ENCODE measurements at places on chromosomes 6 and 20.

- no peak for DNase-seq
Observed at GRCh38 chr6:143629104-143630080, 48.4 kb upstream of the PHACTR2 start.

DNA sequence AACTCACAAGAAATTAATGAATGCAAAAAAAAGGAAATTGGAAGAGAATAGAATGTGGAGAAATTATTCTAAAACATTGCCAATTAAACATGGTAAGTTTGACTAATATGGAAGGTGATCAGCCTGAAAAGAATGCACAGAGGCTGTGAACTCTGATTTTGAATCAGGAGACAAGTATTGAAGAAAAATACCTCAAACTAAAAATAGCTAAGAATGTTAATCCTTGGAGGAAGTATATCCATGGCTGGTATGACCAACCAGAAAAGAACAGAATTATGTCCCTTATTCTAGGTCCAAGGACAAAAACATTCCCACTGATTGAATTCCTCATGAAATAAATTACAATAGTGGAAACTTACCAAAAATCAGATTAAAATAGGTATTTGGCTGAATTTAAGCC is 7.3 kb upstream of the RIMS1 start:
- DNase-seq, result no peak

DNA sequence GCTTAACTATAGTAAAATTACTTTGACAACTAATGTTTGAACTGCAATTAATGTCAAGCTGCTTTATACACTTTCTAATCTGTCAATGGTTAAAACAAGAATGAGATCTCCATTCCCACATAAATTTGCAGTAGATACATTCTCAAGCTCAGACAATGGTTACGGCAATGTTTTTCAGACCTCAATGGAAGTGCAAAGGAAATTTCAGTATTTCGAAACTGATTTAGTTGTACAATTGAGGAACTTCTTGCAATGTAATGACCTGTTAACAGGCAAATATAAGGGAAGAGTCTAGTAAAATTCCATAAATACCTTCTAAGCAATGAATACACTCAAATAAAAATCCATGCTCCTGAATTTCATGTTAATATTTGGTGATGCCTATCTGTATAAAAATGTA is 94.7 kb downstream of the ADTRP start:
- DNase-seq, result no peak

- DNase-seq, result no peak
Observed at GRCh38 chr6:105601541-105602236, 198.8 kb upstream of the PREP start.

DNA sequence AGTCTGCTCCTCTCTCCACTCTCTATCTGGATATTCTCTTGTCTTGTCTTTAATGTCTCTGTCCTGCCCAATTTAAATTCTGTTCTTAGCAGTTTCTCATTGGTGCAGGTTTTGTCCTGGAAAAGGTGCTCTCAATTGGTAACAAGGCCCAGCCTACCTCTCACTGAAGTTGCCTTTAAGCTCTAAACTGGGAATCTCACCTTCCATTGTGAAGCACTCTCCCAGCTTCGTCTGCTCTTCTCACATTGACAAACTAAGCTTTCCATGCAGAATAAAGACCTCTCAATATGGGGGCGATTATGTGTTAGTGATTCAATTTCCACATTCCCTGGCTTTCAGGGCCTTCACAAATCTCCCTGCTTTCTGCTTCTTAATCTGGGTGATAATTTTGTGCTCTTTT is 1712.2 kb downstream of the GRIK2 start:
- DNase-seq, result no peak

- peak; percentile 29 for DNase-seq
Observed at GRCh38 chr6:140208286-140208685, 833.8 kb upstream of the CITED2 start.

- no peak for DNase-seq
Observed at GRCh38 chr6:121780325-121781321, 345.2 kb downstream of the GJA1 start.

DNA sequence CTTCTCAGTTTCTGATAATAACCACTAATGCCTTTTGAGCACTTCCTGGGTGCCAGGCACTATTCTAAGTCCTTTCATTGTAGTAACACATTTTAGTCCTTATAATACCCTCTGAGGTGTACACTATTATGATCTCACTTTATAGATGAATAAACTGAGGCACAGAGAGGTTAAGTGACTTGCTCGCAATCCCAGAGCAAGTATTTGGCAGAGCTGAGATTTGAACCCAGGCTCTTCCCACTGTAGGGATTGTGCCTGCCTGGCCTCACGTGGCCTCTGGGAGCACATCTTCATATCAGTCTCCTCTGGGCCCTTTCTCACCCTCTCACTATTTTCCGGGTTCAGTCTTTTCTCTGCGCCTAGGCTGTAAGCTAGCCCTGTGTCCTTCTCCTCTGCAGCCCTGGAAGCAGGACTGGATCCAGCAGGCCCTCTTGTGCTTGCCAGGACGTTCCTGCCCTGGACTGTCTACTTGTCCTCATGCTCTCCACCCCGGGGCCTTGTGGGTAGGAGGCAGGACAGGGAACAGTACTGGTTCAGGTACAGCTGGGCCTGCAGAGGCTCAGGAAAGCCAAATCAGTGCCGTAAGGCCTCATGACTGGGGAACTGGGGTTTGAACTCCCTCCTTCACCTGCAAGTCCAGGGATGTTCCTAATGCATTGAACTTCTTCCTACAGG is 139.6 kb downstream of the VEGFA start:
- no peak for DNase-seq

DNA sequence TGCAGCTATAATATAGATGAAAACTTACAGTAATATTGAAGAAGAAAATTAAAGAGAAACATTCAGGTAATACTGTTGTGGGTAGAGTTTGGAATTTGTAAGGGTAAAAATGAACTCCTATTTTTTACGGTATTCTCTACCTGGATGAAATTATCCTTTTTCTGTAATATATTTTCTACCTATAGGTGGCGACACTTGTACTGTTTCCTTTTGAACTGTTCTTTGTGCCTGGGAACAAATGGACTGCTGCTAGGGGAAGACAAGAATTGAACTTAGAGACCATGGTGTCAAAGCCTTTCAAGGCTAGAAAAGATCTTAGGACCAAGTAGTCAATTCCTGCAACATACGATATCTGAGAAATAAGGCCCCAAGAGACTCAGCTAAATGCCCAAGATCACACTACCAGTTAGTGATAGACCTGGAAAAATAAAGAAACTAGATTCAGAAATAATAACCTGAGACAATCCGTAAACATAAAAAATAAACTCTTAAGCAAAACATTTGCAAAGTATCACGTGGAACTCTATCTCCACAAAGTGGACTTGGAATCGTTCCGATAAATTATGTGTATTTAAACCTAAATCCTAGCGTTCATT is 383.8 kb downstream of the TFAP2A start:
- DNase-seq, result peak; percentile 48

DNA sequence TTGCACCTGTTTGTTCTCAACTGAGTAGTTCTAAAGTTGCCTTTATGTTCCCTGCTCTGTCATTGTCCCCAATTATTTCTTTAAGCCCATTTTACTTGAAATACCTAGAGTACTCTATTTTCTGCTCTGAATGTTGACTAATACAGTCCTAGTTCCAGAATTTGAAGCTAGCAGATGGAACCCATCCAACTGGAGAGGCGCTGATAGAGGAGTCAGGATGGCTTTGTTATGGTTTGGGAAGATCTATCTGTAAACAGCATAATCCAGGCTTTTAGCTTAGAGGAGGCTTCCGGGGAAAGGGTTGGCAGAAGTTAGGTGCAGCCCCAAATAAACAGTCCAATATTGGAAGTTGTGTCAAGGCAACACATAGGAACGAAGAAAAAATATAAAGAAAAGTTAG is 927.7 kb downstream of the TFAP2A start:
- no peak for DNase-seq

DNA sequence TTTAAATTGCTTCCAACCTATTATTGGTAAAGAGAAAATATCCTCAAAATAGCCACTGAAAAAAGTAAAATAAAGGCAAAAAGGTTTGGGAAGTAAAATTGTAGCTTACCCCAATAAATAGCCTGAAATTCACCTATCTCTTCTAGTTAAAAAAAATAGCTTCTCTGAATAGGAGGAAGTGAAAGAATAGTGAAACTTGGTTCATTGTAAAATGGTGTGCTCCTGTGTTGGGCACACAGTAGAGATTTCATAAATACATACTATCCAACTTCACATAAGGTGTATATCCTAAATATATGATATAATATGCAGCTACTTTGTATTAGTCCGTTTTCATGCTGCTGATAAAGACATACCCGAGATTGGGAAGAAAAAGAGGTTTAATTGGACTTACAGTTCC is 45.3 kb downstream of the CDK19 start:
- DNase-seq, result no peak

DNA sequence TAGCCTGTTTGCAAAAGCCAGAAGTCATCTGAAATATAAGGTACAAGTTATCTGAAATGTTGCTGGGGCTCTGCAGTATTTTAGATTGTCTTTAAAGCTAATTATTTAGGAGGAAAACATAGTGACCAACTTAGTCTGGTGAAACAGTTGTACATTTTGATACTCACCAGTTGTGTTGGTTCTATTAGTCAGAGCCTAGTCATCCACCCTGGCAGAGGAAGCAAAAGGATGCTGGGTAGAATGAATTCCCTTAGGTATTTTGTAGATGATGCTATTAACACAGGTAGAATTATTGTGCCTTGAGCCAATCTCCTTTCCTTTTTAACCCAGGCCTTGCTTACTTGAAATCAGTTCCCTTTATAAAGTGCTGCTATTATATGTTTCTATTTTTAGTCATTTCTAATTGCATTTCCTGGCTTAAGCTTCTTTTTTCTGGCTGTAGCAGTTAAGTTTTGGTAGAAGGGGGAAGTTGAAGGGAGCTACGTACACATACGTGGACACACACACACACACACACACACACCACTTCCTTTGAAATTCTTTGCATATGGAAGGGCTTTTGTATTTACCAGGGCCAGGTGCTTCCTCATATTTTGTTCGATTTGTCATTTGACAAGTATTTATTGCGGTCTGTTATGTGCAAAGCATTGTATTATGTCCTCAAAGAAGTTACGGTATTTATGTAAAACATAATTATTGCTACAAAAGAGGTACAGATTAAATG is 82.4 kb downstream of the RTN4IP1 start:
- peak; percentile 69 for DNase-seq

Data from HAP-1 (cell line).